Mammary epithelial cell (primary cell): ENCODE measurements at places on chromosomes 7 and 10.

- no peak for DNase-seq
These were observed 171.3 kb downstream of the TPST1 start for GRCh38 chr7:66376264-66376945.

- peak; percentile 87 for DNase-seq
These were observed 745 bp downstream of the DAGLB start for GRCh38 chr7:6446838-6447580.

DNA sequence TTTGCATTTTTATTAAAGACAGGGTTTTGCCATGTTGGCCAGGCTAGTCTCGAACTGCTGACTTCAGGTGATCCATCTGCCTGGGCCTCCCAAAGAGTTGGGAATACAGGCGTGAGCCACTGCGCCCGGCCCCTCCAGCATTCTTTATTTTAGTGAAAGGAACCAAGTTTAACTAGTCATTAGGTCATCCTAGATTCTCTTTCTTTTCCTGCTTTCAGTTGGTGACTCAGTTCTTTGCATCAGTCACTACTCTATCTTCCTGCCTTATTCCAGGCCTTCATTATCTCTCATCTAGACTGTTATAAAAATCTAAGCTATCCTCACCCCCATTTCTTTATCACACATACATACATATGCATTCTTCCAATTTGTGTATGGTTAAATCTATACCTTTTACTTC is 63.7 kb downstream of the PRSS58 start:
- no peak for DNase-seq

DNA sequence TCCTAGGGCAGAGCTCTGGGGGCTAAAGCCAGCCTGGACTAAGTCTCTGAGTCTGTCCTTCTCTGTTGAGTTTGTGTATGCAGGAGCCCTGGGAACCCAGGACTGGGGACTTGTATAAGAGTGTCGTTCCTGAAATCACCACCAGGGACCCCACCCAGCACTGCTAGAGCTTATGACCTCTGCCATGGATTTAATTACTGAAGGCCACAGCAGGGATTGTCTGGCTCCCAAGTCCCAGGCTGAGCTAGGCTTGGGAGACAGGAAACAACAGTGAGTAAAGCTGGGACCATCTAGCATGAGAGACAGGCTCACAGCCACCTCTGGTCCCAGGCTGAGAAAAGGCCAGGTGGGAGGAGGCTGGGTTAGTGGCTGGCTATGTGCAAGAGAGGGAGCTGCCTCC is 1.4 kb upstream of the TSPAN15 start:
- DNase-seq = no peak

- DNase-seq = no peak
These were observed 5.1 kb downstream of the GNA12 start for GRCh38 chr7:2838873-2839578.

DNA sequence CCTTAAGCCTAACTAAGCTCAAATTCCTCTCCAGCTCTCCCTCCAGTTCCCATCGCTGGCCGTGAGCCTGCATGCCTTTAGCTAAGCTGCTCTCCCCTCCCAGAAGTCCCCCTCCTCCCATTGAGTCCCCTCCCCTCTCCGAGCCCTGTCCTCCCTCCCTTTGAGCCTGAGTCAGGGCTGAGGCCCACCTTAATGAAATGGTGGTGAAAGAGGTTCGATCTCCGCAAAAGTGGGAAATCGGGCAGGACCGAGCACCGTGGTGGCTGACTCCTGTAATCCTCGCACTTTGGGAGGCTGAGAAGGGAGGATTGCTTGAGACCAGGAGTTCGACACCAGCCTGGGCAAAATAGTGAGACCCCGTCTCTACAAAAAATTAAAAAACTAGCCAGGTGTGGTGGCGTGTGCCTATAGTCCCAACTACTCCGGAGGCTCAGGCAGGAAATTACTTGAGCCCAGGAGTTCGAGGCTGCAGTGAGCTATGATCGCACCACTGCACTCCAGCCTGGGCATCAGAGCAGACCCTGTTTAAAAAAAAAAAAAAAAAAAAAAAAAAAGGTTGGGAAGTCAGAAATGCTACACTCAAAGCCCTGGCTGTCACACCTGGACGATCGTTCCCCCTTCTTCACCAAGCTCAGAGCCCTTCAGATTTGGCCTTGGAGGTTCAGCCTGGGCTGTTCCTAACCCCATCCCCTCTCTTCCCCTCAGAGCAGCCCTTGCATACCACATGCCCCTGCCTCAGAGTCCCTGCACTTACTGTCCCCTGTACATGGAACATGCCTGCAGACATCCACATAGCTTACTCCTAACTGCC is 995 bp upstream of the CLDN3 start:
- DNase-seq = no peak

DNA sequence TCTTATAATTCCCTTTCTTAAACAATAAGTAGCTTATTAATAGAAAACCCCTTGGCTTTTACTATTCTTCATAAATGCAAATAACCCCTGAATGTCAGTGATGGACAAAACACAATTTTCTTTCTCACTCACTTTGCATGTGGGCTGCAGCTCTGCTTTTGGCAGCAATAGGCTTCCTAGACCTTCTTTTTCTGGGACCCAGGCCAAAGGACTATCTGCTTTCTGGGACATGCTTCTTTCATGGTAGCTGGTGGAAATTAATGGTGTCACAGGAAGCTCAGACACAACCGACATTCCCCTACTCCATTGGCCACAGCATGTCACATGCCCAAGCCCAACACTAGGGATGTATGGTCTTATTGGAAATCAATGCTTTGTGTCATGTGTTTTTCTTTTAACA is 134.3 kb upstream of the MDFIC start:
- DNase-seq = no peak

GRCh38 chr10:43953672-43954071 is 305.0 kb upstream of the ZNF32 start:
- no peak for DNase-seq

DNA sequence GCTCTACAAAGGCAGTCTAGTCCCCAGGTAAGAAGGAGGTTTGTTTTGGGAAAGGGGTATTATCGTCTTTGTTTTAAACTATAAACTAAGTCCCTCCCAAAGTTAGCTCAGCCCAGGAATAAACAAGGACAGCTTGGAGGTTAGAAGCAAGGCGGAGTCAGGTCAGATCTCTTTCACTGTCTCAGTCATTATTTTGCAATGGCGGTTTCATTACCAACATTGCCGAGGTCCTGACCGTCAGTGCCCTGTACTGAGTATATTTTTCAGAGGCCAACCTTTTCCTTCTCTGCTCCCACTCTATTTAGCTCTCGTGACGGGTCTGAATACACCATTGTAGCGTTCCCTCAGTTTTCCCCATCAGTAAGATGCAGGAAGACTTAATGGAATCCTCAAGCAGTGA is 184.5 kb downstream of the PRKCQ start:
- DNase-seq = no peak

GRCh38 chr7:155665079-155665956 is 20.9 kb downstream of the RBM33 start:
- DNase-seq = no peak

DNA sequence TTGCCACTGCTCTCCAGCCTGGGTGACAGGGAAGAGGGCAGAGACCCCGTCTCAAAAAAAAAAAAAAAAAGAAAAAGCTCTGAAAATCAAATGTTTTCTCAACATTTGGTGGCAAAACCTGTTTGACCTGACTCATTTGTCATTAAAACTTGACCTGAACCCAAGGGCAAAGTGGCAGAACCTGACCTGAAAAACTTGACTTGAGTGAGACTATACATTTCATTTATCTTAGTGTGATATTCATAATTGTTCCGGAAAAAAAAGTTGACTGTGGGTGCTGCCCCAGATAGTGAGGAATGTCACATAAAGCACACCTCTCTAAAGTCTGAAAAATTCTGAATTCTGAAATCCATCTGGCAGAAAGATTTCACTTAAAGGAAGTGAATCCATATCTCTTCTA is 2.3 kb upstream of the TAX1BP1 start:
- DNase-seq = no peak

DNA sequence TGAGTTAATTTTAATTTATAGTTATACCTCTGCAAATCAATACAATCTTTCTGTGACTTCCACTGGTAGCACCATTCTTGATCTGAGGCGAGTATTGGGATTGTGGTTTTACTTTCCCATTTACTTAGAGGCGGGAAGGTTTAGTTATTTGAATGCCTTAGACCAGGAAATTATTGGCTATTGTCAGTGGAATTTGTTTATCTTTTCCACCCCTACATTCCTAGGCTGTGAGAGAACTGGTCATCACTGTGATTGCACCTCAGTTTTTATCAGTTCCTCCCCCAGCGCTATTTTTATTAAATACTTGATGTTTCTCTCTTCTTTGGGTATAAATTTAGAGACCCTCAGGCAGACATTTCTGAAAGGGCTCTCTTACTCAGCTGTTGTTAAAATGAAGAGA is 29.9 kb downstream of the CDK14 start:
- DNase-seq = peak; percentile 26

DNA sequence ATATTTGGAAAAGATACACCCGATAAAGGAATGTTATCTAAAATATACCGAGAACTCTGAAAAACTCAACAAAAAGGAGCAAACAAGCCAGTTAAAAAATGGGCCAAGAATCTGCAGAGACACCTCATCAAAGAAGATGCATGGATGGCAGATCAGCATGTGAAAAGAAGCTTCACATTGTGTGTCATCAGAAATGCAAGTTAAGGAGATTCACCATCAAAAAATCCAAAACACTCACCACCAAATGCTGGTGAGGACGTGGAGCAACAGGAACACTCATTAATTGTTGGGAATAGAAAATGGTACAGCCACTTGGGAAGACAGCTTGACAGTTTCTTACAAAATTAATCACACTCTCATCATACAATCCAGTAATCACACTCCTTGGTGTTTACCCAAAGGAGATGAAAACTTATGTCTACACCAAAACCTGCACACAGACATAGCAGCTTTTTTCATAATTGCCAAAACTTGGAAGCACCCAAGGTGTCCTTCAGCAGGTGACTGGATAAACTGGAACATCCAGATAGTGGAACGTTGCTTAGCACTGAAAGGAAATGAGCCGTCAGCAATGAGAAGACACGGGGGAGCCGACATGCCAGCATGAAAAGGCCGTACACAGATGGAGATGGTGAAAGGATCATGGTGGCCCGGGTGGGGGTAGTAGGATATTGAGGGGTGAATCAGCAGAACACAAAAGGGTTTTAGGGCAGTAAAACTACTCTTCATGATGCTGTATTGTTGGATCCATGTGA is 27.9 kb upstream of the PWWP2B start:
- DNase-seq = no peak

DNA sequence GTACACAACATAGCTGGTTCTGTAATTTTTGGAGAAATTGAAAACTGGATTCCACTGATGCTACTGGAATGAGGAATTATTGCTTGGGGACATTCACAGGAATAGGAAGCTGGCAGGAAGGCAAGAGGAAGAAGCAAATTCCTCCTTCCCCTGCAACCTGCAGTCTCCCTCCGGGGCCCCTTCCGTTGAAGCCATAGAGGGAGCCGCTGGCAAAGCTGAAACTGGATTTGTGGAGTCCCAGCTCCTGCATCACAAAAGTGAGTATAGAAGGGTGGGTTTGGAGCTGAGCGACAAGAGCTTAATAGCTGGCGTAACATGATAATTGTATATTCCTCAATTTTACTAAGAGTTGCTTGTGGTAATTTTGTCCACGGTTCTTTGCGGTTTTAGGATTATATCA is 190.8 kb downstream of the ADRA2A start:
- DNase-seq = no peak

GRCh38 chr7:140231771-140232491 is 55.1 kb upstream of the KDM7A start:
- peak; percentile 27 for DNase-seq

DNA sequence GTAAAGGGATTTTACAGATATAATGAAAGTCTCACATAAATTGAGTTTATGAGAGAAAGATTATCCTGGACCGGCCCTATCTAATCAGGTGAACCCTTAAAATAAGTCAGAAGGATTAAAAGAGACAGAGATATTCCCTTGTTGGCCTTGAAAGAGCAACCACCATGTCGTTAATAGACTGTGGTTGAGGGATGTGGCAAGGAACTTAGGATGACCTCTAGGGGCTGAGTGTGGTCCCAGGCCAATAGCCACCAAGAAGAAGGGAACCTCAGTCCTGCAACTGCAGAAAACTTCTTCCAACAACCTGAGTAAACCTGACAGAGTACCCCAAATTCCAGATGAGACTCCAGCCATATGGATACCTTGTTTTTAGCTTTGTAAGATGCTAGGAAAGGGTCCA is 121.5 kb downstream of the POLR1F start:
- DNase-seq = no peak

GRCh38 chr7:80463272-80463920 is 48.5 kb downstream of the GNAT3 start:
- DNase-seq = no peak

GRCh38 chr7:23276376-23276775 is 22.8 kb upstream of the MALSU1 start:
- DNase-seq = no peak

DNA sequence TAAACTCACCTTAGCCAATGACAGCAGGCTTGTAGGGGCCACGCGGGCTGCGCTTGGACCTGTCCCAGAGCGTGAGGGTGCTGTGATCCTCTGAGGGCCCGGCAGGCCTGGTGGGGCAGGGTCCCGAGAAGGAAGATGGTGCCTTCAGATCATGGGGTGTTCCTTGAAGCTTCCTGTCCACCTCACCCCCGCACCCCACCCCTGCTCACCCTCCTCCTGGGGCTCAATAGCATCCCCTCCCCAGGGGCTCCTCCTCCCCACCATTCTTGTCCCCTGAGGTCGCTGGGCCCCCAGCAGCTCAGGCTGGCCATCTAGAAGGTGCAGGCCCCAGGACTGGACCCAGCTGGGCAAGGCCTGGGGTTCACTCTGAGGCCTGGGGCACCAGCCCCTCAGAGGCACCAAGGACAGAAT is 33.9 kb downstream of the PWWP2B start:
- DNase-seq = no peak

DNA sequence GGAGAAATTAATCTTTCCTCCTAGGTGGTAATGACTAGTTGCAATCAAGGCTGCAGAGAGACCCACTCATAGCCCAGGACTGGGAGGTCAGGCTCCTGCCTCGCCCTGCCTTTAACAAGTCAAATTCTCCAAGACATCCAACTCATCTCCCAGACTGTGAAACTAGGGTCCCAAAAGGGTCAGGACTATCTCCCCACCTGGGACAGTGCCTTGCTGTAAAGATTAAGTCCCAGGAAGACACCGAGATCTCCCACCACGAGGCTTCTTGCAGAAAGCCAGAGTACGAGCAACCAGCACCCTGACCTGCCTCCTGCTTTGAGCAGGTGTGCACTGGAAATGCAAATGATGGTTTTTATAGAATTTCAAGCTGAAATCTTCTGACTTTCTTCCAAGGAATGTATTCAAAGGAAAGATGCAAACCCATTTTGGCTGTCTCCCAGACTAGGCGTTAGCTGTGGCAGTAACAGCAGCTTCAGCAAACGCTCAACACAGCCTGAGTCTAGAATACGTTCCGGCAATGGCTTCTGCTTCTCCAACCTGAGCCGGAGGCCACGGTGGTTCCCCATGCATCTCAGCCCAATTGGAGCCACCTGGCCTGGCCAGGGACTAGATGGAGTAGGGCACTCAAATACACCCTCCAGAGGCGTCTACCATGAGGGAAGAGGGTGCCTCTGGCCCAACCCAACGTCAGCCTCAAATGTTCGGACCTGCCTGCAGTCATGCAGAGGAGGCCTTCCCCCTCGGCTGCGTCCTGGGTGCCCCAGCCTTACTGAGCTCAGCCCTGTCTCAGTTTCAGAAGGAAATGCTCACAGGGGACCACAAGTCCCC is 170.4 kb downstream of the PRKAG2 start:
- no peak for DNase-seq
